ENCODE measurements at places on chromosomes 4 and X. TPM values are rescaled to one million over a fixed set of nuclear protein-coding genes. Genes with fewer than 3 reads are reported as not detected.

TMEM31 gene
- 0.43 TPM for total RNA-seq

DUSP21 gene
- not detected for total RNA-seq

C4orf51 gene
- total RNA-seq = not detected

TENM3 gene
- 127 TPM for total RNA-seq

C4orf33 gene
- 10.6 TPM for total RNA-seq

FGD1 gene
- total RNA-seq = 18.6 TPM

TEC gene
- total RNA-seq = 0.91 TPM
